ENCODE measurements at places on chromosomes 16 and 17.
A peak's percentile ranks its signal among the peaks of the same experiment; 100 is the strongest.

- no peak overlapping the region for H3K27ac ChIP-seq
- no peaks in the 10 kb centered on the region for H3K36me3 ChIP-seq
- H3K27me3 ChIP-seq: no peaks in the 10 kb centered on the region
- no peak overlapping the region for H3K4me3 ChIP-seq
These were observed 30.2 kb downstream of the CDRT4 start for GRCh38 chr17:15437303-15437635.

DNA sequence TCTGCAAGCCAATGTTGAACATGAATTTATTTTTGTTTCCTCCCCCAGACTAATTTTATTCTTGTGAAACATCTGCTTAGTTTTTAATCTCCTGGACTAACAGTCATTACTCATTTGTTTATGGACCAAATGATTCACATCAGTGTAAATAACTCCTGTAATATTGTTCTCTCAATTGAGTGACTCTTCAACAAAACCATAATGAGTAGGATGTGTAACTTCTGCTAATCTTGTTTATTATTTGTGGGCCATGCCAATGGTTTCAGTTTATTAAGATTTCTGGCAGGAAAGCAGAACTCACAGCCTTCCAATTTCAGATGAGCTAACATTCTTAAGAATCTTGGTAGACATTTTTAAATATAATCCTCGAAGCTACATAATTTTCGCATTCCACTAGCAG is 1216.3 kb upstream of the GOT2 start:
- H3K27ac ChIP-seq: no peak overlapping the region
- DNase-seq: no peak
- no peaks in the 10 kb centered on the region for H3K36me3 ChIP-seq
- no peaks in the 10 kb centered on the region for H3K27me3 ChIP-seq
- no peaks in the 10 kb centered on the region for H3K4me1 ChIP-seq
- H3K4me3 ChIP-seq: no peak overlapping the region

- no peaks in the 10 kb centered on the region for H3K36me3 ChIP-seq
- no peak for DNase-seq
- peaks cover 9% of the 10 kb centered on the region for H3K4me1 ChIP-seq
- H3K4me3 ChIP-seq: no peak overlapping the region
These were observed 6.4 kb downstream of the CBFB start for GRCh38 chr16:67035364-67035763.

DNA sequence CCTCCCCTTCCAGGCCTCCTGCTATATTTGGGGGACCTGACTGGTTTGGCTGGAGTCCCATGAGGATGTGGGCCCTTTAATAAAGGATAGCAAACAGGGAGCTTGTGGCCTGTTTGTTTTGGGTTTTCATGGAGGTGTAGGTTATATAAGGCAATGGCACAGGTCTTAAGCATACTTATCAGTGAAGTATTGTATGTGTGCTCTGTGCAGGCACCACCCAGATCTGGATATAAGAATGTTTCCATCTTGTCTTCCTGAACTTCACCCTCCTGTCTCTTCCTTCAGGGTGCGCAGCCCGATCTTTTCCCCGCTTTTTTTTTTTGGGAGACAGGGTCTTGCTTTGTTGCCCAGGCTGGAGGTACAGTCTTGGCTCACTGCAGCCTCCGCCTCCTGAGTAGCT is 10.6 kb downstream of the SLC52A1 start:
- H3K4me1 ChIP-seq: no peaks in the 10 kb centered on the region
- H3K4me3 ChIP-seq: no peak overlapping the region
- DNase-seq: no peak
- peaks cover 29% of the 10 kb centered on the region for H3K36me3 ChIP-seq

DNA sequence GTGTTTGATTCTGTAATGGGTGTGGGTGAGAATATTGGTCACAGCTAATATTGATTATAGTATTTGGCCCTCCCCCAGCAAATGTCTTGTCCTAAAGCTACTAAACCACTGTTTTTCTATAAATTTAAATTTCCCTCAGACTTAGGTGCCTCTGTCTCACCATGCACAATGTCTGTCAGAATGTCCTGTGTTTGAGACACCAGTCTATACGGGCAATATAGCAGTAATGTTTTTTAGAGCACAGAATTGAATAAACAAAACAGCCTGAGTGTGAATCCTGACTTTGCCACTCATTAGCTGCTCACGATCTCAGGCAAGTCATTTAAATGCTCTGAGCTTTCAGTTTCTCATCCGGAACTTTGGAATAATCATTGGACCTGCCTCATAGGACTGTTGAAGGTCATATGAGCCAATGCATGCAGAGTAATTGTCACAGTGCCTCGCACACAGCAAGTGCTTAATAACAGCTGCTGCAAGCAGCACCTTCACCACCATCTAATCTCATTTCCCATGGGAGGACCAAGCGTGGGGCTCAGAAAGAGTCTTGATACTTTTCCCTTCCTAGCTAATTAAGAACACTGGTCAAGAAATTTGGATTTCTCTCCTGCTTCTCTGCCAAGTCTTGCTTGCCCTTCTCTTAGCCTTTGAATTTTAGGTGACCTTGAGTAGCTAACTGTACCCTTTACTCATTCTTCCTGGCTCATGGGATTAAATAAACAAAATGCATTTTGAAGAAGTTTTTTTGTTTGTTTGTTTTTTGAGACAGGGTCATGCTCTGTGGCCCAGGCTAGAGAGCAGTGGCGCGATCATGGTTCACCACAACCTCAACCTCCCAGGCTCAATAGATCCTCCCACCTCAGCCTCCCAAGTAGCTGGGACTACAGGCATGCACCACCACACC is 9.8 kb downstream of the HLF start:
- peak overlapping the region; percentile 94 for H3K27ac ChIP-seq
- DNase-seq: no peak
- no peak overlapping the region for H3K4me3 ChIP-seq
- H3K27me3 ChIP-seq: no peaks in the 10 kb centered on the region

GRCh38 chr16:86899151-86899550 is 320.8 kb downstream of the FOXL1 start:
- no peaks in the 10 kb centered on the region for H3K36me3 ChIP-seq
- H3K27me3 ChIP-seq: no peaks in the 10 kb centered on the region
- DNase-seq: no peak

DNA sequence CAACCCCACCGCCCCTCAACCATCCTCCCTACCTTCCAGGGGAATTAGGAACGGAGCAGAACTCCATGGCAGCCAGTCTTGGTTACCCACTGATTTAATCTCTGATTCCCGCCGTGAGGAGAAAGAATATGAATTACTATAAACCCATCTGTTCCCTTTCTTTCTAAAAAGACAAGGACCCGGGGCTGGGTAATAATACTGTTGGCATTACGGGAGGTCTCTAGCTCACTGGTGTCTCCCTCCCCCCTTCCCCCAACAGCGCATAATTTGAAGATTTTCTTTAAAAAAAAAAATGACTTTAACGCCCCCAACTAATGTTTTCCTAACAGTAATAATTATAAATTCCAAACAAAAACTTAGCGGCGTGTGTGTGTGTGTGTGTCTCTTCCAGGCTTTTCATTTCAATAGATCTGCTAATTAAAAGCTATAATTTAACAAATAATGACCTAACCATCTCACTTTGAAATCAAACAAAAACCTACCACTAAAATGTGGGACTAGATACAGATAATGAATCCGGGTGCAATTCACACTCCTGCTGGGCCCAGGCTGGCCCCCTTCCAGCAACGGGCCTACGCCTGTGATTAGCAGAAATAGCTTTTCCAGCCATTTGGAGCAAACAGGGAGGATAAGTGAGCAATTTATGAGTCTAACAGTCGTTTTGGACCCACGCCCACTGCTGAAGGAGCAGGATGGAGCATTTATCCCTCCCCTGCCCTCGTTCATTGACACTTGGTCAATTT is 18.2 kb upstream of the BHLHA9 start:
- H3K27ac ChIP-seq: no peak overlapping the region
- H3K27me3 ChIP-seq: no peaks in the 10 kb centered on the region
- H3K4me3 ChIP-seq: no peak overlapping the region
- H3K4me1 ChIP-seq: no peaks in the 10 kb centered on the region
- H3K36me3 ChIP-seq: no peaks in the 10 kb centered on the region

DNA sequence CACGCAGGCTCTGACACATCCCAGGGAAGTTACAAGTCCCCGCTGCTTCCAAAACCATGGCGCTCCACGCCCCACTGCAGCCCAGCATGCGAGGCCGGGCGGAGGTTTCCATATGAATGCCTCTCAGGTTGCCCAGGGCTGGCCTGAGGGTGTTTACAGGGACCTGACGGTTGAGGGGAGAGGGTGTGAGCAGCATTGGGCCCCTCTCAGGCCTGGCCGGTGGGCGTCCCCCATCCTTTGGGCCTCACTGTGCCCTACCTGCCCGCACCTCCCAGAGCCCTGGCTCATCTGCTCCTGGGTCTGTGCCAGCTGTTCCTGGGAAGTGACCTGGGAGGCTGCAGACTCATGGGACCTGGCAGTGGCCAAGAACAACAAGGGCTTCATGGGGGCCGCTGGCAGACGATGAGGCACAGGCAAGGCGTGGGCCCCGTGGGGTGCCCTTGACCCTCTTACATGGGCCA is 173.5 kb downstream of the C16orf95 start:
- H3K36me3 ChIP-seq: no peaks in the 10 kb centered on the region
- no peaks in the 10 kb centered on the region for H3K27me3 ChIP-seq
- H3K4me3 ChIP-seq: no peak overlapping the region
- DNase-seq: no peak
- no peak overlapping the region for H3K27ac ChIP-seq

All from liver (tissue), 10 donors.